ENCODE measurements at places on chromosomes 1 and 21. TPM values are rescaled to one million over a fixed set of nuclear protein-coding genes. Genes with fewer than 3 reads are reported as not detected.

S100A9 gene
- not detected for total RNA-seq

C1orf141 gene
- not detected for total RNA-seq

HJV gene
- 0.42 TPM for total RNA-seq

PGBD2 gene
- 10.2 TPM for total RNA-seq

CFHR5 gene
- total RNA-seq, result not detected

ADAM30 gene
- total RNA-seq, result not detected

FGR gene
- 0.16 TPM for total RNA-seq

C1orf94 gene
- 5.3 TPM for total RNA-seq

AGT gene
- total RNA-seq, result not detected

SLAMF7 gene
- total RNA-seq, result not detected

STIL gene
- total RNA-seq, result 38.2 TPM

REN gene
- total RNA-seq, result not detected

FMO2 gene
- not detected for total RNA-seq

C1orf216 gene
- 13.9 TPM for total RNA-seq

LMO4 gene
- total RNA-seq, result 112 TPM

RABGGTB gene
- 162 TPM for total RNA-seq

ANGEL2 gene
- total RNA-seq, result 54.3 TPM

KIF21B gene
- 26.6 TPM for total RNA-seq

MCOLN3 gene
- 7.2 TPM for total RNA-seq

EPHA2 gene
- 51.2 TPM for total RNA-seq

IQGAP3 gene
- 25.7 TPM for total RNA-seq

KCTD3 gene
- total RNA-seq, result 60.3 TPM

TDRD5 gene
- 1.4 TPM for total RNA-seq

LIN28A gene
- 1,538 TPM for total RNA-seq

RHCE gene
- total RNA-seq, result 0.17 TPM

OR2G6 gene
- total RNA-seq, result not detected

EXO1 gene
- 23.7 TPM for total RNA-seq

FCMR gene
- total RNA-seq, result not detected

GLUL gene
- 359 TPM for total RNA-seq

PPFIA4 gene
- total RNA-seq, result 7.6 TPM

PTGFRN gene
- total RNA-seq, result 21.8 TPM

ACOT11 gene
- 2.7 TPM for total RNA-seq

PARP1 gene
- 877 TPM for total RNA-seq

S100A7A gene
- not detected for total RNA-seq

All from GM23338 (cell line).